ENCODE measurements at places on chromosomes 4 and X.

- no peak for DNase-seq
Observed at GRCh38 chr4:107997794-107998193, 8.1 kb downstream of the HADH start.

GRCh38 chr4:141462361-141462760, 174.0 kb upstream of the IL15 start:
- no peak for DNase-seq

- DNase-seq, result no peak
Observed at GRCh38 chrX:15200871-15201270, 69.0 kb downstream of the ASB9 start.

- DNase-seq, result no peak
Observed at GRCh38 chr4:17173300-17173699, 274.9 kb upstream of the LDB2 start.

DNA sequence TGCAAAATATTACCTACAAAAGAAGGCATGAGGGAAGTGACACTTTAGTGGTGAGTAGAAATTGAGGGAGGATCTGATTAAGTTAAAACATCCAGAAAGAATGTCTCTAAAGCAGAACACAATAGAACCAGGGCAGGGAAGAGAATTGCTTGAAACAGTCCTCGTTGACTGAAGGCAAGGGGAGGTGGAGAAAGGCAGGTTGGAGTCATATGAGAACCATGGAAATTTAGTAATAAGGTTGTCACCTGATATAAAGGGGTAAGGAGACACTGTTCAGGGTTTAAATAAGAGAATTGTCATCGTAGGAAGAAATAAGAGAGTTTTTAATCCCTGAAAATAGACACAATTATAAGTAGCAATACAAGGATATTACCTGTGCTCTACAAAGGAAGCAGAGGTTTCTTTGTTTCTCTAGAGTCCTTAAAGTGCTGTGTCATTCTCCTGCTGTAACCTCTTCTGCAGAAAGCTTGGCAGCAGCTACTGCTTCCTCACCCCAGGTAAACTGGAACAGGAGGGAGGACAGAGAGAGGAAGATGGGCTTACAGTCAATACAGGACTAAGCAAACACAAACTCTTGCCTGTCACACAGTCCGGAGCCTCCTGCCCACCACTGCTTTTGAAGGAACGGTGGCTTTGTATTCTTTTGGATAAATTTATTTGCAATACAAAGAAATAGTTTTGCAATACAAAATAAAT, 258.4 kb downstream of the PPARGC1A start:
- no peak for DNase-seq

DNA sequence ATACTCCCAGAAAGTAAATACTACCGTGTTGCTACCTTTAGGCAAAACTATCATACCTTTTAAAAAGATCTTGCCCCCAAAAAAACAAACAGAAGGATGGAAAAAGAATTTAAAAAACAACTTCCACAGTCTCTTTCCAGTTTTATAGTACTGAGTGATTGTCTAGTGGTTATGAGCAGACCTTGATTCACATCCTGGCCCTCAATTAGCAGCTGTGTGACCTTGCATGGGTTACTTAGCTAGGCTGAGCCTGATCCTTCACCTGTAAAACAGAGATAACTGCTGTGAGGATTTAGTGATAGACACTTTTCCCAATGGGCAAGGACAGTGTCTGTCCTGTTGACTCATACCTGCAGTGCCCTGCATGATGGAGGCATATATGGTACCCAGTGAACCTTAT, 49.0 kb downstream of the SMAD1 start:
- no peak for DNase-seq

DNA sequence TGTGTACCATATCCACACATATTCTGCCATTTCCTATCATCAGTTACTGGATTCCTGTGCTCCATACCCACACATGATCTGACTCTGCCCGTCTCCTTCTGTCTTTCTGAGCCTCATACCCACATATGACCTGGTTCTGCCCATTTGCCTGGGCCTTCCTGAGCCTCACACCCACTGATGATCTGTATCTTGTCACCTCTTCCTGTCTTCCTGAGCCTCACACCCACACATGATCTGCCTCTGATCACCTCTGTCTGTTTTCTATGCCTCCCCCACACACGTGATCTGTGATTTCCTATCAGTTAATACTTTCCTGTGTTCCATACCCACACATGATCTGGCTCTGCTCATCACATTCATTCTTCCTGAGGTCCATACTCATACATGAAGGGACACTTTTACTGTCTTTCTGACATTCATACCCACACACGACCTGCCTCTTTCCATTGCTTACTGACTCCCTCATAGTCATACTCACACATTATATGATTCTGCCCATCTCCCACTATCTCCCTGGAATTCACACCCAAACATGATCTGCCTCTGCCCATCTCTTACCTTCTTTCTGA, 32.5 kb downstream of the SCML1 start:
- no peak for DNase-seq

GRCh38 chr4:144595681-144596080, 50.3 kb upstream of the HHIP start:
- DNase-seq, result no peak
